ENCODE measurements at places on chromosomes 5 and 9.

DNA sequence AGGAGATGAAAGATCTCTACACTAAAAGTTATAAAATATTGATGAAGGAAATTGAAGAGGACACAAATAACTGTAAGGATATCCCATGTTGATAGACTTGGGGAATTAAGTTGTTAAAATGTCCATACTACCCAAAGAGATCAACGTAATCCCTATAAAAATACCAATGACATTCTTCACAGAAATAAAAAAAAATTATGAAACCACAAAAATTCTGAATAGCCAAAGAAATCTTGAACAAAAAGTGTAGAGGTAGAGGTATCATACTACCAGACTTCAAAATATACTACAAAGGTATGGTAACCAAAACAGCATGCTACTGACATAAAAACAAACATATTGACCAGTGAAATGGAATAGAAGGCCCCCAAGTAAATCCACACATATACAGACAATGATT, 71.5 kb upstream of the ELL2 start:
- DNase-seq, result no peak

- DNase-seq, result no peak
Observed at GRCh38 chr5:88109818-88110217, 158.8 kb downstream of the TMEM161B start.

- DNase-seq, result no peak
Observed at GRCh38 chr9:136222906-136223285, 18.0 kb upstream of the LHX3 start.

GRCh38 chr5:153974813-153975163, 63.9 kb downstream of the FAM114A2 start:
- DNase-seq, result peak; percentile 1

GRCh38 chr5:12615141-12615820, 711.0 kb upstream of the CTNND2 start:
- DNase-seq, result no peak

GRCh38 chr9:94632737-94633136, 6.6 kb downstream of the FBP1 start:
- DNase-seq, result no peak

DNA sequence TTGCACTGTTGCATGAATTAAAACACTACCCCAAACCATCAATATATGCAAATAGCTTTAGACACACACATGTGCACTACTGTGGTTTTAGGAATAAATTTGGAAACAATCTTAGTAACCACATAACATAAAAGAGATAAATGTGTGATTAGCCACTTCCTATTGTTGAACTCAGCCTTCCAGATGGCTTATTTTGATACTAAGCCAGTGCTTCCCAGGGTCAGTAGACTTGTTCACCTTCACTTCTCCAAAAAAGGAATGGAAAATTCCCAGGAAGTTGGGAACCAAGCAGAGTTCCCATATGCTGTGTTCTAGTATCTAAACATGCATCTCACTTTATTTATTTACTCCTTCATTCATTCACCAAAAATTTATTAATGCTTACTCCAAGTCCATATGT, 47.8 kb downstream of the SVEP1 start:
- no peak for DNase-seq

GRCh38 chr9:95864852-95865580, 10.5 kb upstream of the ERCC6L2 start:
- DNase-seq, result peak; percentile 12

DNA sequence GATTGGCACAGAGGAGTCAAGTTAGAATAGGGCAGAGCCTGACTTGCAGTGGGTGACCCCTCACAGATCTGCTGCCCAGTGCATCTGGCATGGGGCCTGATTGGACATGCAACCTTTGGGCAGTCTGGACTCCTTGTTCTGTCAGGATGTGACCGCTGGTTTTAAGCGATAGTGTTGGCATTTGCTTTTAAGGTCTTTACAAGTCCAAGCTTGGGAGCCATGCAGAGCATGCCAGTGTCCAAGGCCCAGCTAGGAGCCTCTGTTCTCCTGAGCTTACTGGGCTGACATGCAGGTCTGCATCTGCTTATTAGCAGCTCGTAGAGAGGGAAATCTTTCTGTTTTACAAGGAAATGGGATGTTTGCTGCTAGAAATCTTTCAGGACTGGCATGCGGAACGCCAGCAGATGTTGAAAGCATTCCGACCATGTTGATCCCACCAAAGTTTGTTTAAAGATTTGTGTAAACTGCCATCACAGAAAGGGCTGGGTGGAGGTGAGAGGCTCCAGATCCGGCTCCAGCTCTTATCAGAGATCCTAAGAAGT, 27.5 kb downstream of the GADD45G start:
- DNase-seq, result no peak

GRCh38 chr5:11579351-11579750, 324.9 kb downstream of the CTNND2 start:
- DNase-seq, result no peak

DNA sequence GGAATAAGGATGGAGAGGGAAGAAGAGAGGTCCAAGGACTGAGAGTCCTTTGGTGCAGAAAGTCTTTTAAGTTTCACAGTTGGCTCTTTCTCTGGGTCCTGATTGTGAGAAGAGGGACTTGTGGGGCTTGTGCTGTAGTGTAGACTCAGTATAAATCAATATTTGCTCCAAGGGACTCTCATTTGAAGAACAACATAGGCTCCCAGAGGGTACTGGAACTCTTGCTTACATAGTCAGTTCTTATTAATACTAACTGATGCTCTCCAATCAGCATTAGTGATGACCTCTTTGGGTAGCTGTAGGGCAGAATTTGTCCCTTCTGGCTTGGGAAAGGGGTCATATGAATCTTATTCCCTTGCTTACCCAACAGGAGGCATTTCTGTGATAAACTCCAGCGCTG, 62.5 kb upstream of the CXCL14 start:
- no peak for DNase-seq

DNA sequence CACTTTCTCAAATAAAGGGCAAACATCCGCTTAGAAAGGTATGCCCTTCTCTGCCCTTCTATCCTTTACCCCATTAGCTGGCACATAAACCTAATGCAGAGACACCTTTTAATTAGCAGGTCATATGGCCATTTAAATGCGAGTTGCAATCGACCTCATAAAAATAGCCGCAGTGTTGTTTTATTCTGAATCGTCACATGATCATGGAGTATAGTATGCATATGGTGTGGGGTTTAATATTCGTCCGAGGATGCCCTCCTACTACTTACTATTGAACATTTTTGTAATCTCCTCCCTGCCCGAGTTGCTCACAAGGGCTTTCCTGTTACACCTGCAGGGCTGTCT, 72.0 kb downstream of the PIK3R1 start:
- no peak for DNase-seq

GRCh38 chr9:6708732-6709131, 49.0 kb upstream of the KDM4C start:
- DNase-seq, result no peak

DNA sequence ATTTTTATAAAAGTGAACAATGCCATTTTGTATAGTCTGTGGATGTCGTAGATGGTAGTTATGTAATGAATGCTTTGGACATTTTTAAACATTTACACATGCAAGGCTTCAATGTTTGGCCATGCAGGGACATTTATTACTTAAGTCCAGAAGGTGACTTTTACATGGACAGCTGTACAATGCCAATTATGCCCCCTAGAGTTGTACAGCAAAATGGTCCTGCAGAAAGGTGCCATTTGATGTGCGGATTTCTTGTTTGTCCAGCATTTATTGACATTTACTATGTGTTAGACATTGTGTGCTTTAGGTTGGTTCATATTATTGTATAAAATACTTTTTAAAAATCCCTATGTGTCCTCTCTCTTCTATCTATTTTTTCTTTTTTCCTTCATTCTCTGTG, 22.5 kb upstream of the COMMD10 start:
- DNase-seq, result no peak

DNA sequence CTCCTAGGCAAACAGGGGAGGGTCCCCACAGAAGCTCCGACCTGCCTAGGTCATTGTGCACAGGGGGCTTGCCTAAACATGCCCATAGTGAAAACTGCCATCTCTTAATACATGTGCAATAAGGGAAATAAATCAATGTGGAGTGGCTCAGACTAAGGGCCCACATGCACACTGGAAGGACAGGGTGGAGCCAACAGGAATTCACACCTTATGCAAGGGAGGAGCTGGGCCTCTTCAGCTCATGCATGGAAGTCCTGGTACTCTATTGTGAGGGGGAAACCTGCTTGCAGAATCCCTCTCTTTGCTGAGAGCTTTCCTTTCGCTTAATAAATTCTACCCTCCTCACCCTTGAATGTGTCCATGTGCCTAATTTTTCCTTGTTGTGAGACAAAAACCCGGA, 815.8 kb downstream of the EFNA5 start:
- DNase-seq, result no peak

DNA sequence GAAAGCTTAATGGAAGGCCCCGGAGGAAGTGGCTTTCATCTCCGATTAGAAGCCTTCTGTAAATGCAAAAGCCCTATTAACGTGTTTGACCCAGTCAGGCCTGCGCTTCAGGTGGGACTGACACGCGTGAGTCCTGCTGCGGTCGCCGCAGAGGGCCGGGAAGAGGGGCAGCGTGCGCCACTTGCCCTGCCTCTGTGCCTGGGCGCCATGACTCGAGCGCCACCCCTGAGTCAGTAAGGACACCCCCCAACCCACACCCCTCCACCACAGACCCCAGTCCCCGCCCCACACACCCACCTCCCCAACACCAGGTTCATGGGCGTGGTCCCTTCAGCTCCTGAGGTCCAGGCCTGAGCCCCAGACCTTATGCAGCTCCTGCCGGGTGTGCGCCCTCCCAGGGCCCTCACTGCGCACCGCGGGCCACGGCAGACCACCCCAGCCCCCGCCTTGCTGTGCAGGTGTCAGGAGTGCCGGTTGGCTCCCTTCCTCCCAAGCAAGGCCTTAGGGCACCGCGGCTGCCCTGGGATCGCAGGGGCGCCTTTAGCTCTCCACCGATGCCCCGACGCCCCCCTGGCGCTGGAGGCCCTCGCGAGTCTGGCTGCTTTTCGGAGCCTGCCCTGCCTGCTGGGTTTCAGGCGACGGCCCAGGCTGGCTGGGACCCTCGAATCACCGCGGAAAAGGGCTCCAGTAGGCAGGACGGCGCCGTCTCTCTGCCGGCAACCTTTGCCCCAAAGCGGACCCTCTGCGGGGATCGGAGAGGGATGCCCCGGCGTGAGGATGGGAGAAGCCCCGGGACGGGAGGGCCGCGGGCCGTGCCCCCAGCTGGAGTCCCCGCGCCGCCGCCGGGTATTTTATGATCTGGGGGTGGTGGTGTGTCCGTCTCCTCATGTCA, 625 bp upstream of the OLFM1 start:
- DNase-seq, result no peak

GRCh38 chr5:23014825-23015224, 161.7 kb upstream of the CDH12 start:
- no peak for DNase-seq

DNA sequence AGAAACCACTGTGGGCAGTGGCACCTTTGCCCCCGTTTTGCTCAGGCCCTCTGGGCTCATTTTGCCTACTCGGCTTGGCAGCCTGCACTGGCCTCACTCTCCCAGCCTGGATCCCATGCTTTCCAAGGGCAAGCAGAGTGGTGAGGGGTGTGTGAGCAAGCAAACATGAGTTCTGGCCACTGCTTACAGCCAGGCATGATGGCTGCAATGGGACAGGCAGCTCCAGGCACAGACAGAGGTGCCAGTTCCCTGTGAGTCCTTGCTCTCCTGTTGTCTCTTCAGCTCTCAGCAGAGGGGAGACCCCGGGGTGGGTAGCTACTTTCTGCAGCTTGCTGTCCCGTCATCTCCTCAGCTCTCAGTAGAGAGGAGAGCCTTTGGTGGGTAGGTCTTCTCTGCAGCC, 35.2 kb upstream of the TYRP1 start:
- DNase-seq, result no peak

DNA sequence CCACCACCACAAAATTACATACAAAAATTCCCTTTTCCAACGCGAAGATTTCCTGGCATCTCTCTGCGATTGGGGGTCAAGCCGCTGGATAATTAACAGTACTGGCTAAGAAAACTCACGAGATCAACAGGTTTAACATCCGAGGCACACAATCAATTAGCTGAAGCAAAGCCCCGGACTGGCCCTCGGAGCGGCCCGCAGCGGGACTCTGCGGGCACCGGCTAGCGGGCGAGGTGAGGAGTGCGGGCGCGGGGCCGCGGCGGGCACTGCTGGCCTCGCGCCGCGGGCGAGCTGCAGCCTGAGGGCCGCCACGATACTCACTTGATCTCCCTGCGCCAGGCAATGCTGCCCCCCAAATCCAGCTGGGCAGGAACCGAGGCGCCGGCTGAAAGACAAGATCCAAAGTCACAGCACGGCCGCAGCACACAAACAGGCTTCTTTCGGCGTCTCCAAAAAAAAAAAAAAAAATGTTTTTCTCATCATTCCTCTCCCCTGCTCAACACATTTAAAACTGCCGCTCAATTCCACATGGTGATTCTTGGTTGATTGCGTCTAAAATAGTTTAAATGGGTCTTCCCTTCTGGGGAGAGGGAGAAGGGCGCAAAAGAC, 210.2 kb downstream of the MEF2C start:
- no peak for DNase-seq

DNA sequence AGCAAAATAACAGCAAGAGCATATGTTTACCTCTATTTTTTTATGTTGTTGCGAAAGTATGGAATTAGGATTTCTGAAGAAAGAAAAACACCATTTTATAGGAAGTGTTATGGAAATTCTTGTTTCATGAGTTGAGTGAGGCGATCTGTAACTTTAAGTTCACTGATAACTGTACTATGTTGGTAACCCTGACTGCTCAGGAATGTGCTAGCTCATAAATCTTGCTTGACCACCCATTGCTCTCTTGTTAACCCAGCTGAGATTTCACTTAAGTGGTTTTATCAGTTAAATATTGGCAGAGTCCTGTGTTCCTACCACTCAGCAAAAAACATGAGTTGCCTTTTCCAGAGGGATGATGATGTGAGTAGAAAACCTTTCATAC, 91.1 kb upstream of the STARD4 start:
- DNase-seq, result peak; percentile 28

DNA sequence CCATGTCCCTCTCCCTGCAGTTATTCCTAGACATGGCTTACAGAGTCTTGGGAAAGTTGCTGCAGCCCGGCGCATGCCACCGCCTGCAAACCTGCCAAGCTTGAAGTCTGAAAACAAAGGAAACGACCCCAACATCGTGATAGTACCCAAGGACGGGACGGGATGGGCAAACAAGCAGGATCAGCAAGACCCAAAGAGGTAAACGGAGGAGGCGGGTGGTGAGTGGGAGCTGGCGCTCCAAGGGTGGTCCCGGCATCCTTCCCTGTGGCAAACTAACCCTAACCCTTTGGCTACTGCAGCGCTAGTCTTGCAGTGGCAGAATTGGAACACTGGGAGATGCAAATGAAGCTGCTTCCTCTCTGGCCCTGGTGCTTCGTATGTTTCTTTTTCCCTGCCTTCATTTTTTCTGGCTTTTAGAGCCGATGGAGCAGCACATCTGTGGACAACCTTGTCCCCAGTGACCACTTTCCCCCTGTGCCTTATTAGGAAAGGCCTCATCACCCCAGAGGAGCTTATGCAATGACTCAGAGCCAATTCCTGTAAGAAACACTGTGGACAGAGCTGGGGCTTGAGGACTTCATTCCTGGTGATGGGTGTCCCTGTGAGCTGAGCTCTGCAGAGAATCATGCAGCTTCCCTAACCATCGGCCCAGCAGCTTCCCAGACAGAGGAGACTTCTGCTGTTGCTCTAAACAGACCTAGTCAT, 38.9 kb downstream of the PRRC2B start:
- DNase-seq, result peak; percentile 98
